Liver (tissue), 10 donors: ENCODE measurements at places on chromosomes 4 and X. TPM values are rescaled to one million over a fixed set of nuclear protein-coding genes. Genes with fewer than 3 reads are reported as not detected.

SYP gene
- total RNA-seq, result 0.61 TPM

DNA sequence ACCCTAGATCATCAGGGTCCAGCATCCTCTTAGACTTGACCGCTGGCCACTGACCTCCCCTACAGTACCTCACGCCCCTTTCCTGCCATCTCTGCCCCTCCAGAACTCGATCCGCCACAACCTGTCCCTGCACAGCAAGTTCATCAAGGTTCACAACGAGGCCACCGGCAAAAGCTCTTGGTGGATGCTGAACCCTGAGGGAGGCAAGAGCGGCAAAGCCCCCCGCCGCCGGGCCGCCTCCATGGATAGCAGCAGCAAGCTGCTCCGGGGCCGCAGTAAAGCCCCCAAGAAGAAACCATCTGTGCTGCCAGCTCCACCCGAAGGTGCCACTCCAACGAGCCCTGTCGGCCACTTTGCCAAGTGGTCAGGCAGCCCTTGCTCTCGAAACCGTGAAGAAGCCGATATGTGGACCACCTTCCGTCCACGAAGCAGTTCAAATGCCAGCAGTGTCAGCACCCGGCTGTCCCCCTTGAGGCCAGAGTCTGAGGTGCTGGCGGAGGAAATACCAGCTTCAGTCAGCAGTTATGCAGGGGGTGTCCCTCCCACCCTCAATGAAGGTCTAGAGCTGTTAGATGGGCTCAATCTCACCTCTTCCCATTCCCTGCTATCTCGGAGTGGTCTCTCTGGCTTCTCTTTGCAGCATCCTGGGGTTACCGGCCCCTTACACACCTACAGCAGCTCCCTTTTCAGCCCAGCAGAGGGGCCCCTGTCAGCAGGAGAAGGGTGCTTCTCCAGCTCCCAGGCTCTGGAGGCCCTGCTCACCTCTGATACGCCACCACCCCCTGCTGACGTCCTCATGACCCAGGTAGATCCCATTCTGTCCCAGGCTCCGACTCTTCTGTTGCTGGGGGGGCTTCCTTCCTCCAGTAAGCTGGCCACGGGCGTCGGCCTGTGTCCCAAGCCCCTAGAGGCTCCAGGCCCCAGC lies 5.2 kb downstream of the FOXO4 start:
- no peak for DNase-seq

GRCh38 chr4:154559494-154560418 lies 3.1 kb upstream of the FGB start:
- no peak for DNase-seq

DNA sequence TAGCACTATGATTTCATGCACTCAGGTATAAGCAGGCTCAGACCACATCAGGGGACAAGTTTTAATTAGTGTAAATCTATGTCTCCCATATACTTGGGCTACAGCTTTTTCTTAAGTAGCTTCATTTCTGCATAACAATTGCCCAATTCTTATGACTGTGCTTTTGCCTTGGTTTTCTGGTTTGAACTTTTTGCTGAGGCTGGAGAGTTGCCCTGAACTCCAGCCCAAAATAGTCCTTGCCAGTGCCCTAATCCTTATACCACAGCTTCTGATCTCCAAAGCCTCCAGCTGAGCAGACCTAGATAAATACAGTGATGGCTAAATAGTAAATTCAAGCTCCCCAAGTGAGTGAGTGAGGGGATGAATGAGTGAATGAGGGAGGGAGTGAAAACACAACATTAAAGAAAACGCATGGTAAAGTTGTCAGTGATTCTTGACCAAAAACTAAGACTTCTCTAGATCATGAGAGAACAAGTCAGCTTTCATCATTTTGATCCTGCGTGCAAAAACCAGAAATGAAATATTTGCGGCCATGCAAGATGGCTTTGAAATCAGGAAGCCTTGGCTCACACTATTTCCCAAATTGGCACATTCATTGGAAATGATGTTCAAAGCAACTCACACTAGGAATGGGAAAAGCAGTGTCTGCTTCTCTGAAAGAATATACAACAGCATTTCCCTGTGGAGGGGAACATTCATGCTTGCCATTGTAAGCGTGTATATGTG lies 437.1 kb upstream of the CTSO start:
- no peak for DNase-seq

ARX gene
- not detected for total RNA-seq

DNA sequence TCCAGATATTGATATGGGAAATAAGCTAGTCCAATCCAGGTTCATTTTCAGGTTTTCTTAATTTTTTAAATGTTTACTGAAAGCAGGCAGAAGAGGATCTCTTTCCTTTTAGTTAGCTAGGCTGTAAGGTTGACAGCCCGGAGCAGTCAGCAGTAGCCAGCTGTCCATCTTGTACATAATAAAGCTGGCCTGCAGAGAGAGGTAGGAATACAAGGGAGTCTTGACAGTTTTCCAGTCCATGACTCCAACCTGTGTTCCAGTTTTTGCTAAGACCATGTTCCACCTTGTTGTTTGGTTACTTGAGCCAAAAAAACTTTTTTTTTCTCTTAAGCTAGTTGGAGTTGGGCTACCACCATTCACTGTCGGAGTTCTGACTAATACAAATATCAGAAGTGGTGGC lies 402.7 kb upstream of the TEX13C start:
- DNase-seq, result no peak

DNA sequence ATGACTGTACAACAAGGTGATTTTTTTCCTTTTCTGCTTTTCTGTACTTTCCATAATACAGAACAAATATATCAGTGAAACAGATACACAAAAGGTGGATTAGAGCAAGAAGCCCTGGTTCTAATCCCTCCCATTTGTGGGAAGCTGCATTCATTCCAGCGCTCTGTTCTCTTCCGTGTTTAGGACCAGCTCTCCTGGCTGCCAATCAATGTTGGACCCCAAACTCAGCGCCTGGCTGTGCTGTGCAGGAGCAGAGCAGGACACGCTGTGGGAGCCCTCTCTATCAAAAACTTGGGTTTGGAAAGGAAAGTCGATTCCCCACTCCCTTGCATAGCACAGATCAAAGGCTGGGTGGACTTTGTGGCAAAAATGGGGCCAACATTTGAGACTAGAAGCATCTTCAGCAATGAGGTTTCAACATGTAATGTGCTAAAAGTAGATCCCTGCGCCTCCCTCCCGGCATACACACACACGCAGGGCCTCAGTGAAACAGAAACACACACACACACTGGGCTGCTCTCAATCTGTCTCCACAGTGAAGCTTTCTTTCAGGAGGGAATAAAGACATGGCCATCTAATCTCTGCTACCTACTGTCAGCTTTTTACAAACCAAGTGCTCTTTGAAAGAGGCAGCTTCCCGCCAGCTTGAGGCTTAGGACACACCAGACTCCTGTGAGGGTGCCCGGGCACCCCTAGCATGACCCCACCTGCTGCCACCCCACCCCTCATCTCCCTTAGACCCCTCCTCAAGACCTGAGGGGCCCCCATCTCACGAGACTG lies 12.2 kb downstream of the WDR1 start:
- DNase-seq, result no peak
